Renal cortex interstitium (tissue), 15 donors: ENCODE measurements at places on chromosomes 3 and 15.

DNA sequence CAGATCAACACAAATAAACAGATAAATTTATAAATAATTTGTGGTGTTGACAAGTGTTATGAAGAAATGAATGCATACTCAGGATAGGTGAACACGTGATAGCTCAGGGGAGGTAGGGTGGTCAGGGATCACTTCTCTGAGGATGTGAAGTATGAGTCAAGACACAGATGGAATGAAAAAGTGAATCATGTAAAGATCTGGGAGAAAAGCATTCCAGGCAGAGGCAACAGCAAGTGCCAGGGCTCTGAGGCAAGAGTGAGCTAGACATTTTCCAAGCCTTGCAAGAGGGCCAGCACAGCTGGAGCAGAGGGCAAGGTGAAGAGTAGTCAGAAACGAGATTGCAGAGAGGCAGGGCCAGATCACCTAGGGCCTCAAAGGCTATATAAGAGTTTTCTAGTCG is 177.8 kb downstream of the WNT5A start:
- no peak for DNase-seq

DNA sequence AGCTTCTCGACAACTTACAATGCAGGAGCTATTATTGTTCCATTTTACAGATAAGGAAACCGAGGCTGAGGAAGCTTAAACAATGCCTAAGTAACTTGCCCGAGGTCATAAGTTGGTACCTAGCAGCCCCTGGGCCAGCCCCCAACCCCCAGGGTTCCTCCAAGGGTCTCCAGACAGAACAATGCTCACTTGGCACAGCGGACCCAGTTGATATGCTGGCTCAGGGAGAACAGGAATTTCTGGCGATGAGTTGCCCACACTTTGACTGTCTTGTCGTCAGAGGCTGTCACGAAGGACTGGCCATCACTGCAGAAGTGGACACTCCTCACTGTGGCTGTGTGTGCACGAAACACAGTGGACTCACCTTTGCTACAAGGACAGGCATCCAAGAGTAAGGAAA is 5.2 kb downstream of the POC1A start:
- DNase-seq: no peak

GRCh38 chr15:35307676-35308075 is 222.6 kb upstream of the NANOGP8 start:
- no peak for DNase-seq

GRCh38 chr3:46086986-46087385 is 59.7 kb upstream of the XCR1 start:
- DNase-seq: no peak

DNA sequence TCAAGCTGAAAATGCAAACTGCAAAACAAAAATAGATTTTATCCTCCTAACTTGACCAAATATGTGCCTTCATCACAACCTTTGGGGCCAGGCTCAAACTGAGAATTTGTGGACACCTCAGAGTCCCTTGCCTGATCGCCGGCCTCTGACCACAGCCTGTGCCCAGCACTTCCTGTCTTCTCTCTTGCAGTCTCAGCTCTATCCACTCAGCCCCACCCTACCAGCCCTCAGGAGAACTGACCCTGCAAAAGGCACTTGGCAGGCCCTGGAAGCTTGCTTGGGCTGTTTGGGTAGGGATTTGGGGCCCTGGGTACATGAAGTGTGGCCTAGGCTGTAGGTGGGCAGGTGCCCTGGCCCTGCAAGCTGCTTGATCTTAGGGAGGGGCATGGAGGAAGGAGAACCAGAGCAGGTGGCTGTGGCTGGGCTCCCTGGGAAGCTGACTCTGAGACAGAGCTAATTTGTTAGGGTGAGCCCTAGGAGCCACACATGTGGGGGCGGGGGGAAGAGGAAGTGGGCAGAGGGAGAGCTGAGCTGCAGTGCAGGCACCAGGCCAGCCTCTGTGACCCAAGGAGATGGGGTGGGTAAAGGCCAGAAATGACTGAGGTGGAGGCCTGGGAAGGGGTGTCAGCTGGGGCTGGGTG is 8.6 kb downstream of the CLEC3B start:
- no peak for DNase-seq
